ENCODE measurements at places on chromosomes 4 and X. TPM values are rescaled to one million over a fixed set of nuclear protein-coding genes. Genes with fewer than 3 reads are reported as not detected.

The XAGE2 gene
- total RNA-seq, result not detected

The OTUD6A gene
- total RNA-seq, result not detected

The FAM47A gene
- not detected for total RNA-seq

The KCNIP4 gene
- total RNA-seq, result not detected

The BCAP31 gene
- total RNA-seq, result 467 TPM

The TAF9B gene
- total RNA-seq, result 13.9 TPM

The BRS3 gene
- not detected for total RNA-seq

The SHROOM3 gene
- total RNA-seq, result 0.17 TPM

The ACSL1 gene
- 12.5 TPM for total RNA-seq

The KCNE5 gene
- total RNA-seq, result not detected

The STS gene
- total RNA-seq, result 8.9 TPM

The CENPI gene
- 4.6 TPM for total RNA-seq

The GTPBP6 gene
- total RNA-seq, result 26.3 TPM

The RASSF6 gene
- total RNA-seq, result not detected

The ARAP2 gene
- total RNA-seq, result 0.11 TPM

The FRMD7 gene
- total RNA-seq, result not detected

The KLB gene
- under 0.01 TPM for total RNA-seq

The SPANXC gene
- total RNA-seq, result not detected
